ENCODE measurements at places on chromosomes 11 and 22.
A peak's percentile ranks its signal among the peaks of the same experiment; 100 is the strongest.

DNA sequence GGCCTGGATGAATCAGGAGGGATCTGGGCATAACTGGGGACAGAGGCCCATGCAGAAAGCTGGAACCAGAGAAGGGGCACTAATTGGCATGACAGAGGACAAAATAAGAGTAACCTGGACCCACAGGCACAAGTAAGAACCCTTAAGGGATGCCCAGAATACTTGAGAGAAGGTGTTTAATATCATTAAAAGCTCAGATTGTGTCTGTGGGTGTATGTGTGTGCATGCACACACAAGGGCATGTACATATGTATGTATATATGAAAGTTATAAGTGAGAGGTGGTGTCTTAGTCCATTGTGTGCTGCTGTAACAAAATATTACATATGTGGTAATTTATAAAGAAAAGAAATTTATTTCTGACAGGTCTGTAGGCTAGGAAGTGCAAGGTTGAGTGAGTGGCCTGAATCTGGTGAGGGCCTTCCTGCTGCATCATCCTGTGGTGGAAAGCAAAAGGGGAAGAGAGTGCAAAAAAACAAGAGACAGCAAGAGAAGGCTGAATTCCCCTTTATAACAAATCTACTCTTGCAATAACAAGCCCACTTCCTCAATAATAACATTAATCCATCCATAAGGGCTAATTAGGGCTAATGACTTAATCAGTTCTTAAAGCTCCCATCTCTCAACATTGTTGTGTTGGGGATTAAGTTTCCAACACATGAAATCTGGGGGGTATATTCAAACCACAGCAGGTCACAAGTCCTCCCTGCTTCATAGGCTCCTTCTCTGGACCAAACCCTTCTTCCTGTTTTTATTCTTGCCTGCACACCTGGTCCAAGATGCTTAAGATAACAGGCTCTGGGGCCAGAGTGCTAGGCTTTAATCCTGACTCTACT, 68.3 kb upstream of the POU2AF2 start:
- DNase-seq, result no peak

- DNase-seq, result no peak
Measured at GRCh38 chr11:69010964-69011623, 2.0 kb downstream of the MRGPRF start.

DNA sequence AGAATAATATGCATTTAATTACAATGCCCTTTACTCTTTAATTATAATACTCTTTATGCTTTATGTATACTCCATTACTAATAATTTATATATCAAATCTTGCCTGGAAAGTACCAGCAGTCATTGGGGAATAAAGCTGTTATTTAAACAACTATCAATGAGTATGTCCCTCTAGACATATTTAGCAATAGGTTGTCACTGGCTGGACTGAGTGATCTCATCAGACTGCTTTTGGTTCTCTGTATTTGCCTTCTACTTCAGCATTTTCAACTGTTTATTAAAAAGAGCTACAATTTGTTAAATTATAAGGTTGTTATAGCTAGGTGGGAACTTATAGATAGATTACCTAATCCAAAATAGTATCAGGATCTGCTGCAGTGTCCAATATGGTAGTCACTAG, 267.2 kb downstream of the DCDC1 start:
- DNase-seq, result no peak

DNA sequence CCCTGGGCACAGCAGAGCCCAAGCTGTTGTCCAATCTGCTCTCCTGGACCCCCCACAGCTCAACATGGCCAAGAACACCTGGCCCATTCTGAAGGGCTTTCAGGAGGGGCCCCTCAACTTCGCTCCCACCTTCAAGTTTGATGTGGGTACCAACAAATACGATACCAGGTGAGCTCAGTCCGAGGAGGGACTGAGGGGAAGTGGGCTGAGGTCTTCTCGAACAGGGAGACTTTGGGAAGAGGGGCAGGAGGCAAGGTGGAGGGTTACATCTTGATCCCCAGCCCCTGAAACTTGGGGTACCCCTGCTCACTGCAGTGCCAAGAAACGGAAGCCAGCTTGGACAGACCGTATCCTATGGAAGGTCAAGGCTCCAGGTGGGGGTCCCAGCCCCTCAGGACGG, 5.4 kb downstream of the INPP5J start:
- DNase-seq, result no peak

DNA sequence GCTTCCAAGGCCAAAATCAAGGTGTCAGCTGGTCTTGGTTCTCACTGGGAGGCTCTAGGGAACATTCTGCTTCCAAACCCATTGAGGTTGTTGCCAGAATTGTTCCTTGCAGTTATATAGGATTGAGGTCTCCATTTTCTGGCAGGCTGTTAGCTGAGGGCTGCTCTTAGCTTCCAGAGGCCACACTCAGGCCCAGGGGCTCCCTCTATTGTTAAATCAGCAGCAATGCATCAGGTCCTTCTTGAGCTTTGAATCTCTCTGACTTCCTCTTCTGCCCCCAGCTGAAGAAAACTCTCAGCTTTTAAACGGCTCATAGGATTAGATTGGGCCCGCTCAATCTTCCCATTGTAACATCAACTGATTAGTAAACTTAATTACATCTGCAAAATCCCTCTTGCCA, 39.3 kb upstream of the BSX start:
- DNase-seq, result peak; percentile 81

DNA sequence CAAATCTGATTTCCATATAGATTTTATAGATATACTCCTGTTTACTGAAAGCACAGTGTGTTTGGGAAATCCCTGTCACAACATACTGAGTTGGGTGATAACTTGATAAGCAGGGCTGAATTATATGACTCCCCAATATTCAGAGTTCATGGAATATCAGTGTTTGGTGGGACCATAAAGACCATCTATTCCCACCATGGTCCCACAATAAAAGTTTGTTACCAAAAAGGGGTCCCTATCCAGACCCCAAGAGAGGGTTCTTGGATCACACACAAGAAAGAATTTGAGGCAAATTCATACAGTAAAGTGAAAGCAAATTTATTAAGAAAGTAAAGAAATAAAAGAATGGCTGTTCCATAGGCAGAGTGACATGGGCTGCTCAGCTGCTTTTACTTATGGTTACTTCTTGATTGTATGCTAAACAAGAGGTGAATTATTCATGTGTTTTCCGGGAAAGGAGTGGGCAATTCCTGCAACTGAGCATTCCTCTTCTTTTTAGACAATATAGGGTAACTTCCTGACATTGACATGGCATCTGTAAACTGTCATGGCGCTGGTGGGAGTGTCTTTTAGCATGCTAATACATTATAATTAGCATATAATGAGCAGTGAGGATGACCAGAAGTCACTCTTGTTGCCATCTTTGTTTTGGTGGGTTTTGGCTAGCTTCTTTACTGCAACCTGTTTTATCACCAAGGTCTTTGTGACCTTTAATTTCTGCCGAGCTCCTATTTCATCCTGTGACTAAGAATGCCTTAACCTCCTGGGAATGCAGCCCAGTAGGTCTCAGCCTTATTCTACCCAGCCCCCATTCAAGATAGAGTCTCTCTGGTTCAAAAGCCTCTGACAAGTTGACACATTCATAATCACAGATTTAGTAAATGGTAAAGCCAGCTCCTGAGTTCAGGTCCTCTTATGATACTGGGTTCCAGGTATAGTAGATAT, 240.6 kb upstream of the PDGFD start:
- DNase-seq, result no peak

- no peak for DNase-seq
Measured at GRCh38 chr11:86249307-86250098, 5.0 kb downstream of the EED start.

GRCh38 chr11:73141309-73142127, 600 bp downstream of the FCHSD2 start:
- peak; percentile 78 for DNase-seq

GRCh38 chr11:95304777-95305176, 73.8 kb upstream of the SESN3 start:
- no peak for DNase-seq

GRCh38 chr11:6526411-6527135, 29.5 kb downstream of the DNHD1 start:
- DNase-seq, result no peak

GRCh38 chr11:134068829-134069425, at the start of gene JAM3:
Gene JAM3, plus strand, starts transcription at chr11:134069072. Its CDS starts 12 bp downstream, at chr11:134069084.
- peak; percentile 97 for DNase-seq

GRCh38 chr11:20172721-20173447, 12.6 kb upstream of the DBX1 start:
- DNase-seq, result no peak

GRCh38 chr22:22458896-22459588, 49.5 kb downstream of the ZNF280B start:
- no peak for DNase-seq

DNA sequence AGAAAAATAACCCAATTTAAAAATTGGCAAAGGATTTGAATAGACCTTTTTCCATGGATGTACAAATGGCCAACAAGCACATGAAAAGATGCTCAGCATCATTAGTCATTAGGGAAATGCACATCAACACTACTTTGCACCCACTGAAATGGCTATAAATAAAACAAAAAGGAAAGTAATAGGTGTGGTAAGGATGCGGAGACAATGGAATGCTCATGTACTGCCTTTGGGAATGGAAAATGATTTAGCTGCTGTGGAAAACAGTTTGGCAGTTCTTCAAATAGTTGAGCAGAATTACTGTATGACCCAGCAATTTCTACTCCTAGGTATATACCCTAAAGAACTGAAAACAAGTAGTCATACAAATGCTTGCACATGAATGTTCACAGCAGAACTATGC, 37.4 kb downstream of the LARGE2 start:
- DNase-seq, result no peak

DNA sequence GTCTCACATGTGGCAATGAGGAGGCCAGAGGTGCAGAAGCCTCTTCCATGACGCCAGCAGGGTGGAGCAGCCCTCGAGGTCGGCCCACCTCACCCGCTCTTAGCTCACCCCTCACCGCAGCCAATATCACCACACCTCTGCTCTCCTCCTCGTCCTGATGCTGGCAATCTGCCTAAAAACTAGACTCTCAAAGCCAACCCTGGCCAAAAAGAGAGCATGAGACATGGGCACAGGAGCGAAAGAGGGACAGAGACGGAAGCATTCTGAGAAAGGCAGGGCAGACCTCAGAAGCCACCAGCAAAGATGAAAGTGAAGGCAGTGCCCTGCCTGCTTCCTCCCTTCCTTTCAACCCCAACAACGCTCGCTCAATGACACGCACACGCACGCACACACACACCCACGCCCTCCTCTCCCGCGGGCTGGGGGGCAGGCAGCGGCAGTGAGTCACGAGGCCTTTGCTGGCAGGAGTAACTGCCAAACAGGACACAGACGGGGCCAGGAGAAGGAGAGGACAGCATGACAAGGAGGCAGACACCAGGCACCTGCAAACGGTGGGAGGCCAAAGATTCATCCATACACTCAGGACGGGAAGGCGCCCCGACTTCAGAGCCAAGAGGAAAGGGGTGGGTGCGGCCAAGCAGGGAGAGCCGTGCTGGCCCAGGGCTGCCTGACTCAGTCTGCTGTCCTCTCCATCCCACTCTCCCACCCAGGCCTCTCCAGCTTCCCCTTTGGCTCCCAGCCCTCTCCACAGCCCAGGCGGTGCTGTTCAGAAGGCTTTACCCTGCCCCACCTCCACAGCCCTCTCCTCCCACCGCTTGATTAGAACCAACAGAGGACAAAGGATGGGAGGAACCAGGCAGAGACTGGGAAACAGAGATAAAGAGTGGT, 11.4 kb downstream of the IGSF9B start:
- DNase-seq, result peak; percentile 89

- peak; percentile 59 for DNase-seq
Measured at GRCh38 chr11:102940714-102941588, 14.6 kb downstream of the MMP13 start.

GRCh38 chr11:132187814-132188213, 817.4 kb downstream of the NTM start:
- DNase-seq, result no peak

DNA sequence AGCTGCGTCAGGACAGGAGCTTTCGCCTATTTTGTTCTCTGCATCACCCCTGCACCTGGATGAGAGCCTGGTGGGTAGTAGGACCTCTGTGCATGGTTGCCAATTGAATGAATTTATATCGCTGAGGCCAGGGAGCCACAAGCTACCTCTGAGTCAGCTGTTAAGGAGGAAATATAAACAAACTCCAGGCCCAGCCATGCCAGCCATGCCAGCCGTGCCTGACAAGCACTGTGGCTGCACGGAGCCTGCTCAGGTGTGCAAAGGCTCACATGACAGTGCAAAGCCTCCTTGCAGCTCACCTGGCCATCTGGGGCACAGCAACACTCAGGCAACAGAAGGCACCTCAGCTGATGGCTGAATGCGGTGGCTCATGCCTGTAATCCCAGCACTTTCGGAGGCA, 33.7 kb upstream of the LINC01488 start:
- no peak for DNase-seq

DNA sequence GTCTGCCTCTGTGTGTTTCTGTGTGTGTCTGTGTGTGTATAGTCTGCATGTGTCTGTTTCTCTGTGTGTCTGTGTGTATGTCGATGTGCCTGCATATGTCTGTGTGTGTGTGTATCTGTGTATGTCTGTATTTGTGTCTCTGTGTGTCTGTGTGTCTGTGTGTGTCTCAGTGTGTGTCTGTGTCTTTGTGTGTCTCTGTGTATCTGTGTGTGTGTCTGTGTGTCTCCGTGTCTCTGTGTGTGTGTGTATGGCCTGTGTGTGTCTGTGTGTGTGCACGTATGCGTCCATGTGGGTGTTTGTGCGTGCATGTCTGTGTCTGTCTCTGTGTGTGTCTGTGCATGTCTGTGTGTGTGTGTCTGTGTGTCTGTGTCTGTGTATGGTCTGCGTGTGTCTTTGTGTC, 439 bp downstream of the SNX32 start:
- DNase-seq, result no peak

- DNase-seq, result no peak
Measured at GRCh38 chr11:103067118-103067517, 24.8 kb downstream of the DCUN1D5 start.

DNA sequence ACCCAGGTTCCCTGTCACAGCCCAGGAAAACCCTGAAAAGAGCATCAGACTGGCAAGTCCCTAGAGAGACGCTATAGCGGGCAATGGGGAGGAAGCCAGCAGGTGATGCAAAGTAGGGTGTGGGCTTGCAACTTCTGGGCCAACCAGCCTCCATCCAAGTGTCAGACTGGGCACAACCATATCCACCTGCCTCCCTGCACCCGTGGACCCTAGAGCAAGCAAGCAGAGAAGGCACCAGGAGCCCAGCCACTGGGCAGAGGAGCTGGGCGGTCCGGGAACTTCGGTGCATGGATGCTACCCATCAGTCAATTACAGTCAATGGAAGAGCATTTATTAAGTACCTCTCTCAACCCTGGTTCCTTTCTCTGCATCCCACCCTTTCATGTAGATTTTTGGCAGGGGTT, 2.8 kb downstream of the NECTIN1 start:
- DNase-seq, result no peak

GRCh38 chr11:14908214-14908880, 16.3 kb upstream of the CYP2R1 start:
- DNase-seq, result peak; percentile 67

DNA sequence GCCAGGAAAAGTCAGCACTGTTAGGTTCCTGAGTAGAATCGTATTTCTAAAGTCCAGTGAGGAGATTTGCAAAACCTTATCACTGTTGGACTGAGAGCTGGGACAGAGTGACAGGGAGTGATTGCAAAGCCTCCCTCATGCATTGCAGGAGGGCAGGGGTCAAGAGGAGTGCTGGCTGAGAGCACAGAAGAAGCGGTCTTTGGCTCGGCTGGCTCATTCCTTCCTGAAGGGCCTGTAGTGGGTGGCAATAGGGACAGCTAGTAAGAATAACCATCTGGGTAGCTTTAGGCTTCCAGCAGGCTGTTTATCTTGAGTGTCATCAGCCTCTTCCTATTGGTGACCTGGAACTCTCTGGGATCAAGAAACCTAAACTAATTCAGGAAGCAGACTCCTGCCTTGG, 53.4 kb downstream of the CD44 start:
- DNase-seq, result no peak

Data from NCI-H1092 treated with DMSO at 0.1 percent for 48 hours (cell line).